Stimulated activated CD8-positive, alpha-beta memory T cell treated with anti-CD3 and anti-CD28 coated beads, Interleukin-15, amount 100 ng/mL, for 4 hours (primary cell): ENCODE measurements at places on chromosomes 1 and 21.

- DNase-seq, result no peak
These were observed 3.4 kb downstream of the TNFRSF25 start for GRCh38 chr1:6462412-6463119.

DNA sequence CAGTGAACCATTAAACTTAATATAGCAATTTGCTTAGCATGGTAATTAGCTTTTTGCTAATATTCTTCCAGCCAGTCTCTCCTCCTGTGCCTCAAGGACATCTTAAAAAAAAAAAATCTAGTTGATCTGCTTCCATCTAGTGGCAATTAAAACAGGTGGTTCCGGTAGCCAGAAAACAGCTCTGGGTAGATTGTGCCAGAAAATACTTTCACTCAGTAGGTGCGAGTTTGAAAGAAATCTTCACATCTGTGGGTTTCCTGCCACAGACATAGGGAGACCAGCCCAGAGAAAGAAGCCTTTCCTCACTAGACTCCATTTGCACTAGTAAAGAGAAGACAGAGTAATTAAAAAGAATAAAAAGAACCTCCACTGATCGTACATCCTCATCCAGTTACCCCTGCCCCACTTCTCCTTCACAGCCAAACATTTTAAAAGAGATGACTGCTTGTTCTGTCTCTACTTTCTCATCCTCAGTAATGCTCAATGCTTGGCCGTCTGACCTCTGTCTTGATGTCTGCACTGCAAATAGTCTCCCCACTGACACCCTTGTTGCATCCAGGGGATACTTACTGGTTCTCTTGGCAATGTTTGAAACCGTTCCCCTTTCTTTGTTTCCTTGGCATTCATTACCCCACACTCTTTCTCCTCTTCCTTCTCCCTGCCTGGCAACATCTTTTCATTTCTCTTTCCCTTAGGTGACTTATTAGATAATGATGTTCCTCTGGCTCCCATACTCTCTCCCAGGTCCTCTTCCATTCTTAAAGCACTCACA, 16.9 kb downstream of the SELL start:
- no peak for DNase-seq

DNA sequence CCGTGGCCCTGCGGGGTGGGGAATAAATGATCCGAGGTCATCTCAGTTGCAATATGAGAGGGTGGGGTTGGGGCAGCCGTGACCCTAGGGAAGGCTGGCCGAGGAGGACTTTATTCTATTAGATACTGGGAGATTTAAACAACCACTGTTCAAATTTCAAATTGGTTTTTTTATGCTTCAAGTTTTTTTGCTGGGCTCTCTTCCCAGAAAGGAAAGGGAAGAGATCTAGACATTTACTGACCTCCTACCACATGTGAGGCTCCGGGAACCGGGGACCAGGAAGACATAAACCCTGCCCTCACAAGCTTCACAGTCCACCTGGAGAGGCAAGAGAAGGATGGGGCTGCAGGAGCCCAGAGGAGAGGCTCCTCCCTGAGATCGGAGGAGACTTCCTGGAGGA, 207.3 kb downstream of the FOXD2 start:
- no peak for DNase-seq

GRCh38 chr1:243493156-243494129, 237.6 kb downstream of the SDCCAG8 start:
- DNase-seq, result no peak

- DNase-seq, result no peak
These were observed 4.1 kb downstream of the CAMK2N1 start for GRCh38 chr1:20481643-20482498.

- DNase-seq, result no peak
These were observed 159.9 kb upstream of the HMCN1 start for GRCh38 chr1:185574139-185574875.

DNA sequence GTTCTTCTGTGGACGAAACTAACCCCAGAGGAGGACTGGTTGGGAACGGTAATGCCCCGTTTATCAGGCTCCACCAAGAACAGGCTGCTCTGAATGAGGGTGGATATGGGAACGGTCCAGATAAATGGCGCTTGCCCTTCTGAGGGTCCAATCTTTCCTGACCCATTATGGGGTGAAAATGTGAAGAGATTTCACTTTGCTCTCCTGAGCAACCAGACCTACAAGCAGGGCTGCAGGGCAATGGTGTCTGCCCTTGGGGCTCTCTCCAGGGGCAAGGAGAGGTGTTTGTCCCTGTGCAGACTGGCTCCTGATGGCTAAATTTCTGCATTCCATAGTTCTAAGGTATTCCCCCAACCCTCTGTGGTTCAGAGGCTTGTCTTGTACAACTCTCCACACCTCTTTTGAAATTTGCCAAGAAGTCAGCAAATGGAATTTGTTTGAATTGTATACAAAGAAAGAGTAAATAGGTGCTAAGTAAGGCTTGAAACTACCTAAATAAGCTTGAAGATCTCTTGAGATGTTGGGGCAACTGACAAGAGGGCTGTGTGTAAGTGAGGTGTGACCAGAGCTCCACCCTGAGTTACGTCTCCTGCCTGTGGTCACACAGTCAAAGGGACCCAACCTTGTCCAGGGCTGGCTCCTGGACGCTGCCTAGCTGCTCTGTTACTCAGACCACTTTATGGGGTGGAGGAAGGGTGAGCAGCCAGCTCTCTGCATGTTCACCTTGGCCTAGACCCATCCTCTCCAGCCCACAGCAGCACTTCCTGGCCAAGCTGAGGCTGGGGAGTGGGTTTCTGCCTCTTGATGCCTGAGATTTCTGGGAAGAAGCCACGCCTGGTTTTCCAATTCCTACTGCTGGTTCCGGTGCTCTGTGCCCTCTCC, 24.8 kb downstream of the SLC2A1 start:
- DNase-seq, result no peak

DNA sequence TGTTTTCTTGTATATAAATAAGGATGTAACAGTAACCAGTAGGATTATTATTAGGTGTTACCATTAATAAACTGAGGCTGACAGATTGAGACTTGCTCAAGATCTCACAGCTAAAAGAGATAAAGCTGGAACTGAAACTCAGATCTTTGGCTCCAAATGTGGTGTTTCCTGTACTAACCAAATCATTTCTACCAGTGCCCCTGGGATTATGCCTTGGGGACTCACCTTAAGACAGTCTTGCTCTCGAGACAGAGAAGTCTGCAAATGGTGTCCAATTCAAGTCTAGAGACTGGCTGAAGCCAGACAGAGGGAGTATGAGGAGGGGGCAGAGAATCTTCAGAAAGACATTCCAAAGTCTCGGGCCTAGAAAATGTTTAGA, 593 bp upstream of the CD53 start:
- no peak for DNase-seq

- DNase-seq, result no peak
These were observed 19.4 kb downstream of the HSD11B1 start for GRCh38 chr1:209723756-209724693.

DNA sequence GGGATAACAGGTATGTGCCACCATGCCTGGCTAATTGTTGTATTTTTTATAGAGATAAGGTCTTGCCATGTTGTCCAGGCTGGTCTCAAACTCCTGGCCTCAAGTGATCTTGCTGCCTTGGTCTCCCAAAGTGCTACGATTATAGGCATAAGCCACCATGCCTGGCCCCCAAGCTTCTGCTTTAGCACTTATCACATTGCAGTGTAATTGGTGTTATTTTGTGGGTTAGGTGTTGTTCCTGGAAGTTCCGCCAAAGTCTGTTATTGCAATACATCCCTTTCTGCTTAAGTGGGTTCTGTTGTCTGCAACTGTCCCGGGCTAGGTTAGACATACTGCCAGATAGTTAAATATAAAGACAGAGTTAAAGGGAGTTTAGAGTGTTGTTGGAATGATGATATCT, 3.4 kb downstream of the ZCCHC17 start:
- no peak for DNase-seq

DNA sequence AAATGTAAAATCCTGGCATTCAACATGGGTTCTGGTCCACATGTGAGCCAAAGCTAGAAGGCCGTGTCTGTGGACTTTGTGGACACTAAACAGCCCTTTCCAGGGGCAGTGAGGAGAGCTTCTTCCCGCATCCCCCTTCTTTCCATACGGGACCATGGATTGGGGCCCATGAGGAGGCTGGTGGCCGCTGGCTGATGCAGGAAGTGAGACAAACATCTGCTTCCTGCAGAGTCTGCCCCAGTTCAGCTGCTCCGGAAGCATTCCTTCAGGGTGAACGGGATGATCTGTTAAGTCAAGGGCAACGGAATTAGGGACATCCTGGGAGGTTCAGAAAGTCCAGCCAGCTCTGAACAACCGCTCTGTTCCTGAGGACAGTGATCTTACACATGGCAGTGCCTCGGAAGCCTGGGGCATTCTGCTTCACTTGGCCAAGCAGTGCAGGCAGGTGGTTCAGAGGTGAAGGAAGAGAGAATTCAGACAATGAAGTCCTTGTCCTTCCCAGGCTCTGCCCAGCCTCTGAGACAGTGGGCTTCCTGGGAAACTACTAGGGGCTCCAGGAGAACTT, 1.5 kb downstream of the CA6 start:
- no peak for DNase-seq

- DNase-seq, result no peak
These were observed 1234.4 kb downstream of the KCNT2 start for GRCh38 chr1:195373856-195374255.

- no peak for DNase-seq
These were observed 51.1 kb upstream of the TARDBP start for GRCh38 chr1:10961300-10961833.

- DNase-seq, result no peak
These were observed 91.4 kb downstream of the GPATCH2 start for GRCh38 chr1:217539510-217539909.

GRCh38 chr21:37273911-37274690, 7.0 kb upstream of the VPS26C start:
- no peak for DNase-seq

GRCh38 chr1:97943354-97943753, 22.5 kb upstream of the DPYD start:
- no peak for DNase-seq

GRCh38 chr1:2003541-2004131, at the start of gene CFAP74:
Gene CFAP74 (minus strand): TSS chr1:2003786. CDS start chr1:1990956, 12,830 bp downstream.
- DNase-seq, result no peak

DNA sequence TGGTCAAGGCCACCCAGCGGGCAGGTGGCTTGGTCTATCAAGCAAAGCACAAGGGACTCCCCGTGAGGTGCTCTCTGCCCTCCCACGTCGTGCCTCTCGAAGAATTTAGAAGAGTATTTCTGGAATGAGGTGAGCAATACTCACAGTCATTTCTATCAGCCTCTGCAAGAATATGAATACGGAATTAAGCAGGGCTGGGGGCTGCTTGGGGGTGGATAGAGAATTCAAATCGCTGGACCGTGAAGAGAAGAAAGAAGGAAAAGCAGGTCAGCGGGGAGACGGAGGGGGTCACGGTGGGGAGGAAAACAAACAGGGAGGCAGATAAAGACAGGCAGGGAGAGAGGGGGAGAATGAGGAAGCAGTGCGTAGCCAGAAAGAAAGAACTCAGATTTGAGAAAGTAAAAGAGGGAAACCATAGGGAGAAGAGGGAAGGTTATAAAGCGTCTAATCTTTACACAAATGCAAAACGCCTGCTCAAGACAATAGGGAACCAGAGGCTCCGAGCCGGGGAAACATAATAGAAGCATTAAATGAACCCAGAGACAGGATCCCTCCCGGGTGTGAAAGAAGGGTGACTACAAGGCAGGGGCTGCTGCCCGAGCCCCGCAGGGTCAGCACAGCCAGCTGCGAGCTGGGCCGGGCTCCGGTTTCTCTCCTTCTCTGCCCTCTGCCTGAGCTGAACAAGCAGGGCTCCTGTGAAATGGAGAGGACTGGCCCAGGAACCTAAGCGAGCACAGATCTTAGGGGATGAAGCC, 2.1 kb upstream of the EDN2 start:
- DNase-seq, result no peak

GRCh38 chr21:31599563-31599962, 59.9 kb upstream of the SOD1 start:
- no peak for DNase-seq

DNA sequence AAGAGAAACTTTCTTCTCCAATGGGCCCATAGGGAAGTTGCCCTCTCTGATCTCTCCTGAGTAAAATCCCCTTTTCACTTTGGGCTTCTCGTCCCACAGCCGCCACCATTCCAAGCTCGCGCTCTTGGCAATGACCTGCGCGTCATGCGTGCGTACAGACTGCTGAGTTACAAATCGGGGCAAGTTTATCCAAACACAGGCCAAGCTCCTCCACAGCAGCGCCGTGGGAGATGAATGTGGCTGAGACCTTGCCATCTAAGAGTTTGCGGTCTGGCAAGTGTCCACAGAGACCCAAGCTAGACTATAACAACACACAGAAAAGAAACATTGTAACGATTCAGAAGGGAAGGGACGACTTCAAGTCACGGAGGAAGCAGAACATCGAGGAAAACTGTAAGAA, 116.3 kb upstream of the SOD1 start:
- DNase-seq, result no peak

GRCh38 chr1:230103306-230104173, 36.5 kb downstream of the GALNT2 start:
- no peak for DNase-seq

DNA sequence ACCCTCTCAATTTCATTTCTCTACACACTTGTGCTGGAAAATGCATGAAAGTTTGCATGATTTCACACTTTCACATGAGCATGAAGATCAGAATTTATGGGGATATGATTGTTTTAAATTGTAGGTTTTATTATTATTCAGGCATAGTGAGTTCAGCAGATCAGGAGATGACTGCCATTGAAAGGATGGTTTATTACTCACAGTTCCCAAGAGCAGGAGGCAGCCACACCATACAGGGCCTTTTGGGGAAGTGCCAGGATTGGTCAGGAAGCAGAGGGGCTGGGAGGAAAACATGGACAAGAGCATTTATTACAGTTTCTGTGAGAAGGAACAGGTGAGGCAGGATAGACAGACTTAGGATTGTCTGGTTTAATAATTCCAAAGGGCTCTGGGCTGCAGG, 114.6 kb upstream of the KCNJ15 start:
- no peak for DNase-seq
